ENCODE measurements at places on chromosomes 1 and 21.

- DNase-seq, result no peak
Measured at GRCh38 chr1:201834621-201835020, 5.7 kb downstream of the IPO9 start.

DNA sequence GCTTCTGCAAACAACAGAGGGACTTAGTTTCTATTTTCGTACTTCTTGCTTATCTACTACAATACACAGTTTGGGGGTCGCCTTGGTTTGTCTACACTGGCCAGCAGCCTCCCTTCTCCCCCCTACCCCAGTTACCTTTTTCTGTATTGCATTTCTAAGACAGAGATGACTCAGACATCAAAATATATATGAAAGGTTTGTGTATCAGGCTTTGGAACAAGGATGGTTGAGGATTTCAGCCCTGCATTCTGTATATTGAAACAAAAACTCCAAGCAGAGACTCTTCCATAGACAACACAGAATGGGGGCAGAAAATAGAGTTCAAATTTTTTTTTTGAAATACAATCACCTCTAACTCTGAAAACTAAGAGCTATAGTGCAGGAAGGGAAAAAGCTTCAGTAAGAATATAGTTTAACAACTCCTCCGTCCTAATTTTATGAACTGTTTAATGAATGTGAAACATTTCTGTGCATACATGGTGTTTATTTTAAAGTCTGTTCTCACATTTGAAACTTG, 1.9 kb downstream of the SAMD13 start:
- no peak for DNase-seq

GRCh38 chr1:41236781-41237180, 5.3 kb downstream of the SCMH1 start:
- DNase-seq, result no peak

GRCh38 chr1:224427346-224427745, 7.3 kb downstream of the WDR26 start:
- DNase-seq, result no peak

- DNase-seq, result no peak
Measured at GRCh38 chr21:38395581-38395980, 102.7 kb downstream of the ERG start.

- no peak for DNase-seq
Measured at GRCh38 chr1:39105841-39106765, 80.0 kb downstream of the NDUFS5 start.

DNA sequence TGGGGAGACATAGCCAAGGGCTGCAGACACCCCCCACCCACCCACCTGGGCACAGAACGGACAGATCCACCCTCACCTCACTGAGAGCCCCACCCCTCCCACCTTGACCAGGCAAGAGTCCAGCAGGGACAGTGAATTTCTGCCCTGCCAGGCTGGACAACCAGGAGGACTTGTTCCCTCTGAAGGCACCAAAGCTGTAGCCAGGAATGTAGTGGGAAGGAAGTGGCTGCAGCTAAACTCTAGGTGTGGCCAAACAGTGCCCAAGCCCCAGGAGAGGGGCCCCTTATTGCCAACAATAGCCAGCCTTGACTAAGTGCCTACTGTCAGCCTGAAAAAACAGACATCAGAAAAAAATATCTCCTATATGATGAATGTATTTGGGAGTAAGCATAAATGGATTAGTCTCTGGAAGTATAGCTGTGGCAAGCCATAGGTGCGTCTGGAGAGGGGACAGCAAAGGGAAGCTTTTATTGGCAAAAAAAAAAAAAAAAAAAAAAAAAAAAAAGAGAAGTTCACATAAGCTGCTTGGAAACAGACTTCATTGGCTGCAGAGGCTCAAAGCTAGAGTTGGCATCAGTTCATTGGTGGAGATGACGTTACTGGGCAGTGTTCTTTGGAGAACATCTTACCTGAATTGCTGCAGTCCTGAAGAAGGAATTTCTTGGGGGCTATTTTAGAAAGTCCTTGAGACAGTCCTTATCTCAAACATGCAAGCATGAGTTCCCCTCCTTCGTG, 64.1 kb upstream of the TMEM51 start:
- no peak for DNase-seq

DNA sequence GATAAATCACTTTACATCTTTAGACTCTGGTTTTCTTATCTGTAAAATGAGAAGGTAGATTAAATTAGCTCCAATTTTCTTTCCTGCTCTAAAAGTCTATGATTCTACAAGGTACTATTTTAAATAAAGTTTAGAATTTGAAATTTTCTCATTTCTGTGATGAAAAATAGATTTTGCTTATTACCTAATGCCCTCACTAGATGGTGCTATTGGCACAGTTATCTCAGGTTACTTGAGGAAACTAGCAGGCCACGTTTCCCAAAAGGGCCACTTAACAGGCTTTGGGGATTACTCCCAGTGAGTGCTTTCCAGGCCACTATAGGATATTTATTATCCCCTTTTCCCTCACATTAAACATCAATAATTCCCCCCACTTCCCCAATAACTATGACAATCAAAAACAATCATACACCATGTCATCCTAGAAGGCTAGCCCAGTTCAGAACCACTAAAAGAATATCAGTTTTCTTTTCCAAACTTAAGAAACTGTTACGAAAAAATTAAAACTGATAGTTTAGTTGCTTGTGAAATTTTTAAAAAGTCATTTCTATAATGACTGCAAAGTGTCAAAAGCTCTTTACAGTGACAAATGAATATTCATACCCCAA, 30.6 kb downstream of the OMA1 start:
- no peak for DNase-seq

GRCh38 chr1:213738658-213739057, 249.1 kb upstream of the PROX1 start:
- no peak for DNase-seq

DNA sequence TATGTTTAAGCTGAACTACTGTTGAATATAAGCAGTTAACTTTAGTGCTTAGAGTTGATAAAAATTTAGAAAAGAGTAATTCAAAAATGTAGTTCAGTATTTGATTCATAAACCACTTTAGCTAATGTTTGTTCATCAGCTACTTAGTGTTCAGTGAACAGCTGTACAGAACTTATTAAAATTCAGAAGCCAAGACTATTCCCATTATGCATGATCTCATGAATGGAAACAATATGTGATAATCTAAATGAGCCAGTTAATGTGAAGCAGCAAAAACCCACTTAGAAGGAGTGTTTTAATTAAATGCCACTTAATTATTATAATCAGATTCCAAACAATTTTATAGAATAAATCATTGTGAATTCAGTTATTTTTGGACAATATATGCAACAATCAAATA, 92.9 kb upstream of the NEGR1 start:
- no peak for DNase-seq
